ENCODE measurements at places on chromosomes 5 and 9.

DNA sequence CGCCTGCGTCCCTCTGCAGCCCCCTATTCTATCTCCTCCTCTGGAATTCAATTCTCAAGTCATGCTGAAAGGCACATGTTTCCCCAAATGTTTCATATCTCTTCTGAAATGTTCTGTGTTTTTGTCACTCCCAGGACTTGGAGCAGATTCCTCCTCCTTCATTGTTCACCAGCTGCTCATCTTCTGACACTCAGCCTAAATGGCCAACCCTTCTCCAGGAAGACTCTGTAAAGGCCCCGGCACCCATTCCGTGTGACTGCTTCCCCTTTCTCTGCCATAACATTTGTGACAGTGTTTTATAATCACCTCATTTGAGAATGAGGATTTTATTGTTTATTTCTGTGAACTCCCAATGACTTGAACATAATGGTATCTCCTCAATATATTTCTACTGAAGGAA is 170.8 kb upstream of the ADAMTS16 start:
- DNase-seq: no peak

GRCh38 chr9:72807765-72808445 is 144.9 kb downstream of the ALDH1A1 start:
- no peak for DNase-seq

GRCh38 chr5:93721071-93721470 is 20.3 kb downstream of the POU5F2 start:
- no peak for DNase-seq

- no peak for DNase-seq
Observed at GRCh38 chr5:98510143-98510985, 263.1 kb upstream of the RGMB start.

GRCh38 chr5:80540691-80541090 is 29.4 kb downstream of the ANKRD34B start:
- DNase-seq: no peak

DNA sequence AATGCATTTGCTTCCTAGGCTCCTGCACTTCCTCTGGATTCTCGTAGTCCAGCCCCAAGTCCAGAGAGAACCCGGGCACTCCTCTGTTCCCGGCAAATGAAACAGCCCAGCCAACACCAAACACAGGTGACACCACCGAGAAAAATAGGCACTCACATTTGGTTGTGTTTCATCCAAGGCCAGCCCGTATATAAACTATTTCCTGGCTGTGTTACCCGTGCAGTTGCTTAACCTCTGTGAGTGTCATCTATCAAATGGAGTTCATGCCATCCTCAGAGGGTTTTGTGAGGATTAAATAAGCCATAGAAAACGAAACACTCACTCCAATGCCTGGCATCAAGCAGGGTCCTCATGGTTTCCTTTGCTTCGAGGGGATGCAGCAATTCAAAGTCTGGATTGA is 115.2 kb downstream of the BOD1 start:
- no peak for DNase-seq

- no peak for DNase-seq
Observed at GRCh38 chr5:148085977-148086705, 22.4 kb downstream of the SPINK5 start.

GRCh38 chr5:54445691-54446378 is 9.7 kb upstream of the HSPB3 start:
- no peak for DNase-seq

DNA sequence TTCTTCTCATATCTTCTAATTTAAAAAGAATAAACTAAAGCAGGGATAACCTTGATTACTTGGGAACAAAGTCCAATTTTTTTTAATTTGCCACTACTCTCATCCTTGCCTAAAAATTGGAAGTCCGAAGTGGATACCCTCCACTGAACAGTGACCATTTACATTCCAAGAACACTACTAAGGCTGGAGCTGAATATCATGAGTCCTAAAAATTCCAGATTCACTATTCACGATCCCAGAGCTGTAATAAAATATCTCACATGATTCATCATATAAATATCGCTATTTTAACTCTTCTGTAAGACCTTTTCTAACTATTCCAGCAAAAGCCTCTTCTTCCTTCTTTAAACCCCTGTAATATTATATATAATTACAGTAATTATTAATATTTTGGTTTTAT is 57.4 kb downstream of the ATPSCKMT start:
- no peak for DNase-seq

- no peak for DNase-seq
Observed at GRCh38 chr9:33381231-33381791, 21.1 kb downstream of the AQP7 start.

DNA sequence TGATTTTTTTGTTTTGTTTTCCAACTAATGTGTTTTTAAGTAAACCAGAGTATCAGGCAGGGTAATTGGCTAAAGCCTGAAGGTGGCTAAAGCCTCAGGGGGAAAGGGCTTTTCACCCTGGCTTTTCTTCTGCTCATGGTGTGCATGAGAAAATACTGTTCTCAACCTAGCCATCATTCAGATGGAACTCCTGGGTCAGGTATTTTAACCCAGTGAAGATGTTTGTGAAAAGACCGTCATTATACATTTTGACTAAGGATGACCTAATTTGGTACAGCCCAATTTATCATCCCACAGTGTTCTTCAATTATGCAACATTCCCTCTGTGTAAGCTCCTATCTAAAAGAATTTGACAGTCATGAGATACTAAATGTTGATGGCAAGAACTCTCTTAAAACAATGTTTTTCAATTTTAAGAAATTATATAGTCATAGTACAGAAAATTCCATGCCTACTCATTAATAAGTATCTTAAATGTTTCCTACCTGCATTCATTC is 209.5 kb upstream of the TARS1 start:
- no peak for DNase-seq

GRCh38 chr9:137820161-137820855 is 57.3 kb upstream of the CACNA1B start:
- DNase-seq: no peak

- DNase-seq: no peak
Observed at GRCh38 chr9:125496313-125496834, 210.6 kb downstream of the MAPKAP1 start.

GRCh38 chr5:74232276-74232675 is 408.3 kb downstream of the ENC1 start:
- no peak for DNase-seq

GRCh38 chr9:109755040-109755439 is 25.0 kb upstream of the PALM2AKAP2 start:
- no peak for DNase-seq
